Stimulated activated CD4-positive, alpha-beta T cell treated with anti-CD3 and anti-CD28 coated beads, Interleukin-4, amount 100 ng/mL, for 24 hours (primary cell): ENCODE measurements at places on chromosomes 1 and 21.

- no peak for DNase-seq
Measured at GRCh38 chr1:243315893-243316292, 60.1 kb downstream of the SDCCAG8 start.

- DNase-seq = no peak
Measured at GRCh38 chr1:1434131-1434823, 1.2 kb upstream of the VWA1 start.

DNA sequence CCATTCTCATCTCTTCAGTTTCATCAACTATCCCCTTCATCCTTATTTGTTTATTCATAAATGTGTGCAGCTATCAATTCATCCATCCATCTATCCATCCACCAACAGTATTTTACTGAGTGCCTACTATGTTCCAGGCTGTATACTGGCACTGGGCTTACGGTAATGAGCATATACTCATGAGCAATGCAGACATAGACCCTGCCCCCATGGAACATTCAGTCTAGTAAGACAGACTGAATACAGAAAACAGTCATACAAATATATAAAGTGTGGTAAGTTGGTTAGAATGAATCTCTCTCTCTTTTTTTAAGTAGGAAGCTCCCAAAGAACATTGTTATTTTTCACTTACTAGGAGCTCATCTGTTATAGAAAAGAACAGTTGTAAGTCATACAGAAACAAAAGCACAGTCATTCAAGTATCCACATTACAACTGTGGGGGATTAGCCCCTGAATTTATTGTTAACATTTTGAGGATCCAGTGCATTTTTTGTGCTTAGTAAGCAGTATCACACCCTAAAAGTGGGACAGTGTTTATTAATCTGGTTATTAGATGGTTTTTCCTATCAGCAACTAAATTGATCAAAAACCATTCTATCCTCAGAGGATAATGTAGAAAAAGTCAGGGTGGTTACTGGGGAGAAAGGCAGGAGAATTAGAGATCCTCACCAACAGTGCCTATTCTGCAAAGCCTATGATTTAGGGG is 3.6 kb downstream of the SLC16A4 start:
- no peak for DNase-seq

DNA sequence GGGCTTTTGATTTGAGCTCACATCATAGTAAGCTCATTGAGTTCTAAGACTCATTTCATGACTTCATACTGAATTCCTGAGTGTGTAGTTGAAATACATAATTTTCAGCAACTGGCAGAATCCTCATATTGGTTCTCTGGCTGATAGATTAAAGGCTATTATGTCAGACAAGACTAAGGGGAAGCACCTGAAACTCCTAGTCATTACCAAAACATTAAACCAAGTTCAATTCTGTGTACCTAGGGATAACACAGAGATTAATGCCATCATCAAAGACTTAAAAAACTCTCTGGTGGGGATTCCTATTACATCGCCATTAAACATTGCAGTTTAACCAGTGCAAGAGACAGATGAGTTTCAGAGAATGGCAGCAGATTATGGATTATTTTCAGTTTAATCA is 339.1 kb downstream of the PTPRC start:
- no peak for DNase-seq

DNA sequence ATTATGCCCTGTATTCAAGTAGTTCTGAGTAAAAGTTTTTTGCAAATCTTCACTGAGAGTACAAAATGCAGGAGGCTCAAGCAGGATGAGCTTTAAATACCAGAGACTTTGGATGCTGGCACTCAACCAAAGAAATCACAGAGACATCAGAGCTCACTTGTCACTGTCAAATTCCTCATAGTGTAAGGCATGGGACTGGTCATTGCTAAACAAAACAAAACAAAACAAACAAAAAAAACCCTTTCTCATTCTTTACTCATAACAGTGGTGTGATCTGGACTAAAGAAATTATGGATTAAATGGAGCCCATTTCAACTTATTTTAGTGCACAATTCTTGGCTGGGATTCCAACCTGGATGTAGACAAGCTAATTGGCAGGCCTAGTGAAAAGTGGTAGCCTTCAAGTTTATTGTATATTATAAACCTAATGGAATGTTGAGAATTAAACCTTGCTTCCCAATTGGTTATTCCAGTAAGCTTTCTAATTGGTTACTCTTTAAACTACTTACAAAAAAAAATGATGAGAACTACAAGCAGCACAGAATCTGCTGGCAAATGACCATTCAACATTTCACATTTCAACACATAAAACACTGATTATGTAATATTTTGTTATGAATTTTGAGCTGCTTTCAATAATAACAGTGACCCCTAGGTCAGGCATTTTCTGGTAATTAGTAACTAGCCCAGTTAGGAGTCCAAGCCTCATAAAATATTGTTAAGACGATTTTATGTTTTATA is 30.6 kb upstream of the NEK7 start:
- no peak for DNase-seq

GRCh38 chr21:37866027-37866426 is 50.2 kb downstream of the KCNJ6 start:
- no peak for DNase-seq

GRCh38 chr1:58528518-58528917 is 18.0 kb downstream of the OMA1 start:
- DNase-seq = no peak
